Astrocyte (in vitro differentiated cells and primary cell): ENCODE measurements at places on chromosomes 1 and 21. TPM values are rescaled to one million over a fixed set of nuclear protein-coding genes. Genes with fewer than 3 reads are reported as not detected.
A peak's percentile ranks its signal among the peaks of the same experiment; 100 is the strongest.

TXNDC12 gene
- total RNA-seq: 66.8 and 73.0 TPM in 2 replicates

EFNA3 gene
- 2.9 and 3.4 TPM in 2 replicates for total RNA-seq

DNA sequence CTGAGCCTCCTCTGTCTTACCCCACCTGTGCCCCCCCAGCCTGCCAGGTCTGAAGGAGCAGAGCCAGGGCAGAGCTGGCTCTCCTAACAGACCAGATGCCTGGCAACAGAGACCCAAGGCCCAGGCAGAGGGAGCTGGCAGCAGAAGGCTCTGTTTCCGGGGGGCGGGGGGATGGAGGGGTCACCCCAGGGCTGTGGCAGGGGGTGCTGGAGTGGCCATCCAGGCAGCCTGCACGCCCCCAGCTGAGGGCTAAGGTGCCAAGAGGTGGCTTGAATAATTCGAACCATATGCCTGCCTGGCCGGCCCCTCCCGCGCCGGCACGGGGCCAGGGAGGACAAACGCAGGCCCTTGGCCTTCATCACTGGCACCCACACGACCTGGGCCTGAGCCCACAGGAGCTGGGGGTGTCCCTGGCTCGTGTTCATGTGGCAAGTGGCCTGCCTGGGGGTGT lies 16.0 kb upstream of the PLEKHG5 start:
- no peak for DNase-seq

DNA sequence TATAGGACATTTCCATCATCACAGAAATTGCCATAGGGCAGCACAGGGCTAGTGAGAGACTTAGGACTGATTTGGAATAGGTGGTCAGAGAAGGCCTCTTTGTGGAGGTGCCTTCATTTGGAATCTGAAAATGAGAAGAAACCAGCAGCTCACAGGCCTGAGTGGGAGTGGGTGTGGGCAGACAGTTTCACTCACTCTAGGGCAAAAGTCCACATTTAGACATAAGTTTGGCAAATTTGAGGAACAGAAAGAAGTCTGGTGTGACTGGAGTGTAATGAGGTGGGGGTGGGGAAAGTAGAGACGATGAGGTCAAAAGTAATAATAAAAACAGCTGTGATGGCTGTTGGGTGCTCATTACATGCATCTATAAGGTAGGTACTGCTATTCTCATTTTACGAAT lies 22.4 kb upstream of the BCAR3 start:
- no peak for DNase-seq

DNA sequence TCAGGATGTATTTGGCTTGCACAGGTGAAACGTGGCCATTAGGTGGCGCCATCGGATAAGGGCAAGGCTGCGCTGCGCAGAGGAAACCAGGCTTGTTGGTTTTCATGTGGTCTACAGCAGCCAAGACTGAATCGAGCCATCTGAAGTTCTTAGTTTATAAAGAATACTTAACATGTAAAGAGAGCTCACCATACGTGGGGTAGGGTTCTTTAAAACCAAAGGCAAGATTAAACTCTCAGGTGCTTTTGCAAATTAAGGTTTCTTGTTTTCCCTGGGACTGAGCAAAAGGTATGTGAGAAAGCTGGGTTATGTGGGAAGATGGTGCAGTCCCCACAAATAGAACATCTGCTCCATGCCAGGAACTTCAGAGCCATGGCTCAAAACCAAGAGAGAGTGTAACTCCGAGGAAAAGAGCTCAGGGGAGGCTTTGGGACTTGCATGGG lies 9.3 kb downstream of the MASP2 start:
- peak; percentile 53 for DNase-seq

- peak; percentile 55 for DNase-seq
These were observed 4.2 kb upstream of the NVL start for GRCh38 chr1:224333939-224334786.
